ENCODE measurements at places on chromosomes 2 and 18.

- no peak for DNase-seq
These were observed 232.4 kb downstream of the MTX2 start for GRCh38 chr2:176501617-176502016.

DNA sequence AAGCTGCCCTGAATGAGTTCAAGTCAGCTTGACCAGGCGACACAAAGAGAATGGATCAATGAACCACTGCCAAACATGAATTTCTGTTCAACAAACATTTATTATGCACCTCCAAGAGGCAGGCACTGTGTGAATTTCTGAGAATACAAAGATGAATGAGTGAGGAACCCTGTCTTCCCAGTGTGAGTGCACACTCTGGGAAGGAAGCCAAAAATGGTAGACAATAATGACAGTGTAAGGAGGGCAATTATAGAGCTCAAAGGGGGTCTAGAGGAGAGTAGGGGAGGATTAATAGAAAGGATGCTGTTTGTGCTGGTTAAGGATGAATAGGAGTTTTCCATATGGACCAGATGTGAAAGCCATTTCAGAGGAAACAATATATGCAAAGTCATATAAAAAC, 213.4 kb downstream of the DCC start:
- no peak for DNase-seq

GRCh38 chr18:65468881-65469280, 281.9 kb upstream of the CDH7 start:
- no peak for DNase-seq

DNA sequence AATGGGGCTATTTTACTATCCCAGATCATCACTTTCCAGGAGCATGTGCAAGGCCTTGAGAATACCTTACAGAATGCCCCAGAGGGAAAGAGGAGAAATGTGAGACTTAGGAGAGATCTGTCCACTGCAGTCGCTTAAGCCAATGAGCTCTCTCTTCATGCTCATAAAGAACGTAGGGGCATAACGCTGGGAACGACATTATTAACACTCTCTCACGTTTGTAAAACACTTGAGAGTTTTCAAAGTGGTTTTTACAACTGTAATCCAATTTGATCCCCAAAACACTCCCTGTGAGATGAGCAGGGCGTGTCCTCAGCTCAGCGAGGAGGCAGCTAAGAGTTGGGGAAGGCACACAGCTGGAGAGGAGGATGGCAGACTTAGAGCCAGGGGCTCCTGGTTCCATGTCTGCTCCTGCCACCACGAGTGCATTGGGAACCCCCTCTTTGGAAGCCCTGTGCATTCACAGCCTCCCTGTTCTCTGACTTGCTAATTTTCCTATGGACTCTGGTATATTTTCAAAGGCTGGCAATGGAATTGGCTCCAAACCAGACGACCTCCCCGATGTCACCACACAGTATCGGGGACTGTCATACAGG, 97.4 kb downstream of the PLB1 start:
- no peak for DNase-seq

DNA sequence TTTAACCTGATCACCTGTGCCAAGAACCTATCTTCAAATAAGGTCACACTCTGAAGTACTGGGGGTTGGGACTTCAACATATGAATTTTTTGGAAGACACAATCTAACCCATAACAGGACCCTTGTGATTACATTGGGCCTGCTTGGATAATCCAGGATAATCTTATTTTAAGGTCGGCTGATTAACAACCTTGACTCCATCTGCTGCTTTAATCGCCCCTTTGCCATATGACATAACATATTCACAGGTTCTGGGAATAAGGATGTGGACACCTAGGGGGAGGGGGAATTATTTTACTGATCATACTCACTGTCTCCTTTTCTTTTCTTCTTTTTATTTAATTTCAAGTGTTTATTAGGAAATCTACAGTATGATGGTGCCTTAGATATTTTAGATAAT, 34.8 kb downstream of the CDH20 start:
- DNase-seq: no peak

- no peak for DNase-seq
These were observed 154.6 kb downstream of the CYRIA start for GRCh38 chr2:16511041-16511440.

DNA sequence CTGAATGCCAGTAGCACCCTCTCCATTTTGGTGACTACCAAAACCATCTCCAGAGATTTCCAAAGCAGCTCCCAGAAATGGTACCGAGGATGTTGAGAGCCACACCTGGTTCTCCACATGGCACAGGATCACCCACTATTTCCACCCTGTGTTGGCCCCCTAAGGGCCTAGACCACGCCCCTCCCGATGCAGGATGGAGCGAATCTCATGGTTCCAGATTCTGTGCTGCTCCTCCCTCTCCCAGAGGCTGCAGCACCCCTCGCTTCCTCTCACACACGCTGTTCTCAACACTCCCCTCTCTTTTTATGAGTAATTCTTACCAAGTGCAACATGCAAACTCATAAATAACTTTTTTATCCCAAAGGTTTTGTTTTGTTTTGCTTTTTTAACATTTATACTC, 571.5 kb downstream of the STK39 start:
- DNase-seq: no peak

GRCh38 chr2:215692387-215693079, 256.7 kb upstream of the FN1 start:
- DNase-seq: no peak

GRCh38 chr2:3321825-3322224, 55.8 kb downstream of the EIPR1 start:
- no peak for DNase-seq

DNA sequence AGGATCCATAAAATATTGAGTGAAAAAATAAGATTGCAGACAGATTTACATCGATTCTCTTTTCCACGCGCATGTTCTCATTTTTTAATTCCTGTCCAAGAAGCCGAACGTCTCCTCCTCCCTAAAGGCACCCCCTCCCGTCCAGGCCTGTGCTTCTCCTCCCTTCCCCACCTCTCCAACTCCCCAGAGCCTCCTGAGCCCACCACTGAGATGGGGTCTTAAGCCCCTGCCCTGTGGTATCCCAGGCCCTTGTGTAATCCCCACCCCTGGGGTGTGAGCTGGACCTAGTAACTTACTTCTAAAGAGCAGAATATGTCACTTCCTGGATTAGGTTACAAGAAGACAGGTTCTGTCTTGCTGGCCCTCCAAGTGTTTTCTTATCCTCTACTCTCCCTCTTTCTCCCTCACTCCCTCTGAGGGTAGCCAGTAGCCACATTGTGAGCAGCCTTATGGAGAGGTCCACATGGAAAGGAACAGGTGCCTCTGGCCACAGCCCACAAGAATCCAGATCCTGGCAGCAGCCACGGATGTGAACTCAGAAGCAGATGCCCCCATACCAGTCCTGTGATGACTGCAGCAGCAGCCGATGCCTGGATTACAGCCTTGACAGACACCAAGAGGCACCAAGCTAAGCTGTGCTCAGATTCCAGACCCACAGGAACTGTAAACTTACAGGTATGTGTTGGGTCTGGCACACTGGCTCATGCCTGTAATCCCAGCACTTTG, 39.6 kb upstream of the OTOS start:
- no peak for DNase-seq

GRCh38 chr2:101787097-101787496, 89.6 kb downstream of the MAP4K4 start:
- no peak for DNase-seq

DNA sequence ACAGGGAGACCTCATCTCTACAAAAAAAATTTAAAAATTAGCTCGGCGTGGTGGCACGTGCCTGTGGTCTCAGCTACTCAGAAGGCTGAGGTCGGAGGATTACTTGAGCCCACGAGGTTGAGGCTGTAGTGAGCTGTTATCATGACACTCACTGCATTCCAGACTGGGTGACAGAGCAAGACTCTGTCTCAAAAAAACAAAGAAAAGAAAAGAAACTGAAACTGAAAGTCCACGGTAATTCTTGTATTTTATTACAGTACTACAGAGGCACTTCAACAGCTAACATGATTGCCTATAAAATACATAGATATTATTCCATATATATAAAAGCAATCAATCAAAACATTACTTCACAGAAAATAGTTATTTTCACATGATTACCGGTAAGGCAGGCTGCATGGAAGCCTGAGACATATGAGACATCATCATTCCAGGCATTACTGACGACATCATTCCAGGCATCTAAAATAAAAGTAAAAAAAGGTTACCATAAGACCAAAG, 23.1 kb downstream of the PRPF40A start:
- DNase-seq: no peak

DNA sequence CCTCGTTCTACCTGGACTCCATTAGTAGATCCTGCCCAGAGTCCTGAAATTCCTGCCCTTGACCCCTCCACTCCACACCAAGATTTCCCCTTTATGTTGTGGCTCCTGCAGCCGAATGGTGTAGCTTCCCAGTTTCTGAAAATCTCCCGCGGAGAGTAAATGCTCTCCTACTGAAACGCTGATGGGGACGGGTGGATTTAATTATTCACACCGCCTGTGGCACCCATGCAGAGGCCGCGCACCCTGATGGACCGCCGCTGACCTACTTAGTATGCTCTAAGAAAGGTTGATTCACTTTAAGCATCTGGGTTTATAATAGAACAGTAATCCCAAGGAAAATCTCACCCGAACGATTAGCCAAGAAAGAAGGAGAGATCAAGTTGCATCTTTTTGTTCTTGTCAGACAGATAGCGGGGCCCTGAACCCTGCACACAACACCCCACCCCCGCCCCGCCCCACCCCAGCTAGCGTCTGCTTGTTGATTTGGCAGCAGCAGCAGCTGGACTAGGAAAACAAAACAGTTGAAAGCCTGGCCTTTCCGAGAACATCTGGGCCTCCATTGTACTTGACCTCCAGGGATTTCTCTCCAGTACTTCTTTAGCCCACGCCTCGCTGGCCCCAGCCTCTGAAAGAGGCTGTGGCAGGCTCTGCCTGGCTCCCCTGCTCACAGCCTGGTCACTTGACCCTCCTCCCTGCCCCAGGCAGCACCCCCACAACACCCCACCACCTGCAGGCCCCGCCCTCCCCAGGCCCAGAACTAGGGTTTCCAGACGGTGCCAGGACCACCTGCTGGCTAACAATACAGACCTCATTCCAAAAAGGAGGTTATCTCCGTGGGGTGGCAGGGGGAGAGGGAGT, 53.6 kb downstream of the DPYSL5 start:
- DNase-seq: no peak

DNA sequence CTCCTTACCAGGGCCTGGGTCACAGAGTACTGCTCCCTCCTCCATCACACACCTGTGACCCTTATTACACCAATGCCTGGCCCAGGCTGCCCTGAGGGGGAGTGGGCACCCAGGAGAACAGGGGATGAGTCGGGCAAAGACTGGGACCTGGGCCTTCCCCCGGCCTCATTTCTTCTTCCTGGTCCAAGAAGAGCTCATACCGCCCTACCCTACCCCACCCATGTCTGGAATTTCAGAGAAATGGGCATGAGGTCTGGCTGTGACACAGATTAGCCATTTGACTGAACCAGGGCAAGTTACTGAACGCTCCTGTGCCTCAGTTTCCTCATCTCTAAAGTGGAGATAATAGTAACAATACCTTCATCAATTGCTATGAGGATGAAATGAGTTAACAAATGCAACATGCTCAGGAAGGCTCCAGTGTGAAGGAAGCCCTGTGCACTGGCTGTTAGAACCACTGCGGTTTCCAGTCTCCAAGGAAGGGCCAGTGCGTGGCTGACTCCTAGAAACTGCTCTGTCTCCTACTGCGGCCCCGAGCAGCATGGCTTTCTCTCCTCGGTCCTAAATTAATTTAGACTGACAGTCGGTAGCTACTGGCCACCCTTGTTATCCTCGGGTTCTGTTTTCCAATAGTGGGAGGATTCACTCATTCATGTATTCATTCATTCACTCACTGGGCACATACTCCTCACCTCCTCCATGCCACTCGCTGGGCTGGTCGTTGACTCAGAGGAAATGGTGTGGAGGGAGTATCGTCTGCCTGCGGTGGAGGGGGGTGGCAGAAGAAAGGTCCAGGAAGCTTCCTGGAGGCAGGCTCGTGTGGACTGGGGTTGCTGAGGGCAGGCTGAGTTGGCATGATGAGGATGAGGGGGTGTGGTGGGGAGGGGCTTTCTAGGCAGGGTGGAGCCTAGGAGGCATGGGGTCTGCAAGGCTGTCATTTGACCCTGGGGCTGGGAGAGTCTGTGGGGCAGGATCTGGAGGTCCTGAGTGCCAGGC, 175.6 kb downstream of the GLI2 start:
- no peak for DNase-seq

All from esophagus squamous epithelium (tissue), 5 donors.